Ureter (tissue), 1 donor: ENCODE measurements at places on chromosomes 11 and 22.

GRCh38 chr11:47443028-47443700, 5.8 kb downstream of the RAPSN start:
- no peak for DNase-seq

- no peak for DNase-seq
Measured at GRCh38 chr11:30741039-30741550, 154.9 kb upstream of the MPPED2 start.

- DNase-seq, result no peak
Measured at GRCh38 chr11:10205928-10206327, 88.1 kb downstream of the SBF2 start.

DNA sequence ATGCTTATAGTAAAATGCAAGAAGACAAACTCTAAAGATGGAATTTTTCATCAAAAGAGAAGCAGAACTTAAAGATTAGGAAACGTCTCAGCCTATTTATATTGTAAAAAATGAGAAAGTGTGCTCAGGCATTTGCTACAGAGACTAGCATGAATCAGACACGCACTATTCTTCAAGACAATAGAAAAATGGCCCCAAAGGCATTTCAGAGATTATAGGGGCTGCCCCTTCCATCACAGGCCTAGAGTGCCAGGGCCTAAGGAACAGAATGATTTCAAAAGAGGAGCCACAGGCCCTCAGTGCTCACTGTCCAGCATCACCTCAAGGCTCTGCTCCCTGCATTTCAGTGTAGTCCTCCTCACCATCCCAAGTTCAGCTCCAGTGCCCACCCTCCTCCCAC, 27.5 kb downstream of the TNKS1BP1 start:
- no peak for DNase-seq

GRCh38 chr11:124898263-124898680, 607 bp upstream of the ROBO4 start:
- DNase-seq, result peak; percentile 40

- DNase-seq, result no peak
Measured at GRCh38 chr22:31150615-31151014, 9.4 kb upstream of the RNF185 start.

DNA sequence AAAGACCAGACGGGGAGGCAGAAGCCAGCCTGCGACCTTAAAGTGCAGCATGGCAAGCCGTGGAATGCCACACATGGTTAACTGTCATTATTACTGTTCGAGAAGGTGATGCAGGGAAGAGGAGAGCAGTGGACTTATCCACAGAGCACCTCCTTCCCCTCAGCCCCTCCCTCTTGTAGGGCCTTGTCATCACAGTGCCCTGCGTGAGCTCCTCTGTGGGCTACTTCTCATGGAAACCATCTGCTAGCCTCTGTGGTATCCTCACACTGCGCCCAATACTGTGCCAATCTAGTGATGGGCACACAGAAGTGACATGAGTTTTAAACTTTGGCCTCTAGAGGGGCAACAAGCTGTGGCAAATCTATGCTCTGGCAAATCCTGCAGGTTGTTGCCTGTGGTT, 18.2 kb upstream of the CCDC134 start:
- no peak for DNase-seq

DNA sequence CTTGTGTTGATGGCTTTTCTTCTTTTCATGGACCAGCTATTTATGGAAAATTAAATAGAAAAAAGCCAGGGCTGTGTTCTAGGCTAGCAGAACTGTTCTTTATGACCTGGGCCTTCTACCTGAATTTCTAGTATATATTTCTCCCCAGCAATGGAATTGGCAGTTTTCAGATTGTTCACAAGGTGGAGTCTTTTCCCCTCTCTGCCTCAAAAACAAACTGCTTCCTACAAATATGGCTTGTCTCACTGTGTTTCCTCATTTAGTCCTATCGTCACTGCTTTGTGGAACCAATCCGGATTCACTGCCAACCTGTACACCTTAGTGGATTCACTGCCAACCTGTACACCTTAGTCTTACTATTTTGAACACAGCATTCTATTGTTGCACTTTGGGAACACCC, 5.0 kb upstream of the APOL5 start:
- no peak for DNase-seq

- DNase-seq, result no peak
Measured at GRCh38 chr22:49749227-49749626, 78.4 kb downstream of the BRD1 start.

DNA sequence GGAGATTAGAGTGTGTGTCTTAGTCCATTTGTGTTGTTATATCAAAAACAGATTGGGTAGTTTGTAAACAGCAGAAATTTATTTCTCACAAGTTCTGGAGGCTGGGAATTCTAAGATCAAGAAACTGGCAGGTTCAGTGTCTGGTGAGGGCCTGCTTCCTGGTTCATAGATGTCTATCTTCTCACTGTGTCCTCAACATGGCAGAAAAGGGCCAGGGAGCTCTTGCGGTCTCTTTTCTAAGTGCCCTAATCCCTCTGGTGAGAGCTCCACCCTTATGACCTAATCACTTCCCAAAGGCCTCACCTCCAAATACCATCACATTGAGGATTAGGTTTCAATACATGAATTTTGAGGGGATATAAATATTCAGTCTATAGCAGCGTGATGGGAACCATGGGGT, 25.5 kb upstream of the AMOTL1 start:
- DNase-seq, result no peak

GRCh38 chr11:605286-606129, 10.2 kb downstream of the IRF7 start:
- DNase-seq, result no peak

DNA sequence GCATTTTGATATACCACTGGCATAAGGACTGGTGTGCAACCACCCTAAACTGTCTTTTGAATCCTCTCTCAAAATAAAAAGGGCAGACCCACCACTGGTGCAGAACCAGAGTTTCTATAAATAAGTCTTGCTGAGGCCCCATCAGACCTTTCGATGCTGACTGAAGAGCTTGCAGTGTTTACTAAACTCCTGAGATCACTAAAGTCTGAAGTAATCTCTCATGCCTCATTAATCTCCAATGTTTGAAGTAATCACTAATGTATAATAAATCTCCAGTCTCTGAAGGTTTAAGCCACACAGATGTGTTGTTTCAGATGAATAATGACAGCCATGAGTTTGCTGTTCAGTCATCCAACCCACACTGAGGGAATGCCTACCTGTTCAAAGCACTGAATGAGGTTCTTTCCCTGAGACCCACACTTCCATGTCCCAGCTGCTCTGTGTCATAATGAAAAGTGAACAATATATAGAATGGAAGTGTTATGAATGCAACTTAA, 50.6 kb upstream of the DEUP1 start:
- DNase-seq, result no peak

GRCh38 chr11:31243706-31244105, 125.8 kb downstream of the DCDC1 start:
- DNase-seq, result no peak

- peak; percentile 50 for DNase-seq
Measured at GRCh38 chr11:122816761-122817520, 21.4 kb upstream of the CRTAM start.

GRCh38 chr11:64891215-64891848, 12.9 kb upstream of the EHD1 start:
- DNase-seq, result no peak

DNA sequence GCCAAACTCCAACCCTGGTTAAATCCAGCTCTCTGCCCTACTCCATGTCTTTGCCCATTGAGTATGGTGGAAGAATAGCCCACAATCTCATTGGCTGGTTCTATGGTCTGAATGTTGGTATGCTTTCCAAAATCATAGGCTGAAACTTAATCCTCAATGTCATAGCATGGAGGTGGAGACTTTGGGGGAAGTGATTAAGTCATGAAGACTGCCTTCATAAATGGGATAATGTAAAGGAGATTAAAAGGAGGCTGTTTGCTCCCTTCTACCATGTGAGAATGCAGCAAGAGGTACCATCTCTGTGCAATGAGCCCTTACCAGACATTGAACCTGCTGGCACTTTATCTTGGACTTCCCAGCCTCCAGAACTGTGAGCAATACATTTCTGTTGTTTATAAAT, 54.4 kb upstream of the FDX1 start:
- no peak for DNase-seq

- peak; percentile 86 for DNase-seq
Measured at GRCh38 chr22:44685384-44686056, 16.5 kb upstream of the PRR5 start.

DNA sequence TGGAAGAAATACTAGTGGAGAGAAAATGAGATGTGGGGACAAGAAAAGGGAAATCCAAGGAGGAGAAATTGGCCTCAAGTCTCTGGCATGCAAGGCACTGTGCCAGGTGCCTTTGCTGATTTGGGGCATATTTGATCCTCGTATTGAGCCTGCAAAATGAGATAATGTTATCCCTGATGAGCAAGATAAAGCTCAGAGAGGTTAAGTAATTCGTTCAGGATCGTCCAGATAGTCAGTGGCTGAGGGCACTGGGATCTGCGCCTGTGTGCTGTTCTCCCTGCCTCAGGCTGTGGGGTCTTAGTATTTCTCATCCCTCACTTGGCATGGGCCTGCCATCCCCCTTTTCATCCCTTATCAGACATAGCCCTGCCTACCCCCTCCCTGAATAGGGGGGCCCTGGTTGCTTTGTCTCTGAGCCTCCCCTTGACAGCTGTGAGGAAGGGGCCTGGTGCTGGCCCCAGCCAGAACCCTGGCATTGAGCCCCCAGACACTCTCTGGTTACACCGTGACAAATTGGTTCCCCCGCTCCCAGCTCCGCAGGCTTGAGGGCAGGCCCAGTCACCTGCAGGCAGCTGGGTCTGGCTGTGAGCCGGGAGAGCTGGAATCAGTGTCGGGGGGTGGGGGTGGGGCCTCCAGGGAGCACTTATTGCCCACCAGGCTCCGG, 85.7 kb downstream of the NECTIN1 start:
- DNase-seq, result no peak
